ENCODE measurements at places on chromosomes 11 and 22.

GRCh38 chr22:45564349-45565030, 61.8 kb downstream of the FBLN1 start:
- no peak for DNase-seq

- no peak for DNase-seq
Measured at GRCh38 chr11:70078095-70078780, at the start of gene ANO1. TSS of gene ANO1 (plus strand) at chr11:70078317. CDS start at chr11:70078607, 290 bp downstream.

GRCh38 chr22:47781427-47782111, 1019.1 kb downstream of the TBC1D22A start:
- no peak for DNase-seq

- DNase-seq, result no peak
Measured at GRCh38 chr22:35615156-35615555, 2.0 kb downstream of the MB start.

GRCh38 chr22:32100711-32101110, 57.6 kb downstream of the SLC5A1 start:
- DNase-seq, result no peak

DNA sequence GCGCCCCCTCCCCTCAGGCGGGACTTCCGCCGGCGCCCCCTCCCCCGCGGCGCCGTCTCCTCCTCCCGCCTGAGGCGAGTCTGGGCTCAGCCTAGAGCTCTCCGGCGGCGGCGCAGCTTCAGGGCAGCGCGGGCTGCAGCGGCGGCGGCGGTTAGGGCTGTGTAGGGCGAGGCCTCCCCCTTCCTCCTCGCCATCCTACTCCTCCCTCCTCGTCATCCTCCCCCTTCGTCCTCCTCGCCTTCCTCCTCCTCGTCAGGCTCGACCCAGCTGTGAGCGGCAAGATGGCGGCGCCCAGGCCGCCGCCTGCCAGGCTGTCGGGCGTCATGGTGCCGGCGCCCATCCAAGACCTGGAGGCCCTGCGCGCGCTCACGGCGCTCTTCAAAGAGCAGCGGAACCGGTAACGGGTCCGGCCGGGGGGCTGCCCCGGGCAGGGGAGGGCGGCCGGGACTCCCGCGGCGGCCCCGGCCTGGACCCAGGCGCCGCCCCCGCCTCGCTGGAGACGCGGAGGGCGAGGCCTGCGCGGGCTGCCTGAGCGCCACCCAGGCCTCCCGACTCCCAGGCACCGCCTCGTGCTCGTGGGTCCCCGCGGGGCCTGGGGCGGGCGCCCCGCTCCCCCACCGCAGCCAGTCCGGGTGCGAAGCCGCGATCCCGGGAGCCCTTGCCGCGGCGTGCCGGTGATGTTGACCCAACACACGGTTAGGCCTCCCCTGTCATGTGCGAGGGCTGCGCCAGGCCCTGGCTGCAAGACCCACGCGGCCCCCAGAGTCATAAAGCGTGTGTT, at the start of gene ATXN10:
Gene ATXN10 (plus strand): TSS at position 52 of the 781 bp plus-strand sequence. CDS start 230 bp downstream, at position 282.
- DNase-seq, result peak; percentile 27

DNA sequence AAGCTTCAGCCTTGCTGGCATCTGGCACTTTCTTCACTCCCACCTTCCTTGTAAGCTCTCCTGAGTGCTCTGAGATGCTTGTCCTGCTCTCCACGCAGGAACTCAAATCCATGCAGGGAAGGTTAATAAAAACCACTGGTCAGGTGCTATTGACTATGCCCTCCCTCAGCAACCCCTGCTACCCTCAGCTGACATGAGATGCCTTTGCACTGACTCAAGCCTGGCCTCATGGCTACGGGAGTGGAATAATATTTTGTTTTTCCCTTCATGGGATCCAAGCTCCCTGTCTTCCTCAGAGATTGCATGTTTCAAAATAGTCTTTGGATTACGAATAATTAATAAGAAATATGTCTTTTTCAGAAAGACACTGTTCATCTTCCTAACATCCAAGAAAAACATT, 31.7 kb upstream of the ABCC8 start:
- no peak for DNase-seq

- no peak for DNase-seq
Measured at GRCh38 chr11:45692808-45693453, 27.5 kb upstream of the CHST1 start.

DNA sequence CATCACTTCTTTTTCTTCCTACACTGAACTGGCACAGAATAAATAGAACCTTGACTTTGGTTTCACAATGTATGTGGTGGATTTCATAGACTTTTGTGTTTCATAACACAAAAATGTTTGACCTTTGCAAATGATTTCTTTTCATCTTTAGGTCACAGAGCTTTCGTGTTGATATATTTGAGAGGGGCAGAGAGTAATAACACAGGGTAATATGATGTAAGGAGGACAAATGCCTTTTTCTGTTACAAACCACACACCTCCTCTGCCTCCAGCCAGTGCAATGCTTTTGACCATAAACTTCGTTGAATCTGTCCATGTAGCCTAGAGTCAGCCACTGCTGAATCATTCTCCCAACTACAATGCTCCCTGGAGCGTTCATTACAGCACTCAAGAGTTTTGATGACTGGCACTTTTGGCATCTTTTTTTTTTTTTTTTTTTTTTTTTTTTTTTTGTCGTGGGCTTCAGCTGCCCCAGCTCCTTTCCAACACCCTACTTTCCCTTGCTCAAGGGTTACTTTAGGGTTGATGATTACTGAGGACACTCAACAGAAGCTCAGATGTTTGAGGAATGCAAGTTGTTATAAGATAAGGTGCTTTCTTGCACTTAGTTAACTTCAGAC, 11.4 kb upstream of the CAT start:
- peak; percentile 89 for DNase-seq

- DNase-seq, result no peak
Measured at GRCh38 chr11:116510166-116510565, 262.6 kb downstream of the BUD13 start.

GRCh38 chr22:36425977-36426523, 38.3 kb upstream of the MYH9 start:
- DNase-seq, result no peak

DNA sequence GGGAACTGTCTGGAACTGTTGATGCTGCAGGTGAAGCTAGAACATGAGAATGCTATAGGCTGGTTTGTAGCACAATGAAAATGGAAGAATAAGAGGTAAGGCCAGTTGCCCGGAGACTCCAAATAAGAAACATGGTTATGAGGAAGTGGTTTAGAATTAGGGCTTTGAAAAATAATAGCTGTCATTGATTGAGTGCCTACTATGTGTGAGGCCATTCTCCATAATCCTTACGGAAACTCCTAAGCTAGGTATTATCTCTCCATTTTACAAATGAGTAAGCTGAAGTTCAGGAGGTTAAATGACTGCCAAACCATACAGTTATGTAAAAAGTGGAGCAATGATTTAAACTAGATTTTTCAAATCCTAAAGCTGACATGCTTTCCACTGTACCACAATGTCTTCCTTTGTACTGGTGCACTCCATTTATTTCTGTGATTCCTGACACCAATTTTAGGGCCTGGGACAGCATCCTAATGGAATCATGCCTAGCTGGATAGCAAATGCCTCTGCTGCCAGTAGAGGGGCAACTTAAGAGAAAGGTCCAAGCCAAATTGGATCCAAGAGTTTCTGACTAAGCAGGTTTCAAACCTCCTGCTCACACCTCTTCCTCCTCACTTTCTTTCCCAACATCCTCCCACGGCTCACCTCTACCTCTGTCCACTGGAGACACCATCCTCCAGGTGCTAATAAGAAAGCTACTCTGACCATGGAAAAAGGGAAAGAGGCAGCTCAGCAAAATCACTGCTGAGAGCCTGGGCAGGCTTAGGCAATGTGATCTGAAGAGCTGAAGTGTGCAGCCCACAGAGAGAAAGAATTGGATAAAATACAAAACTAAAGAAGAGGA, 46.9 kb upstream of the PICALM start:
- no peak for DNase-seq

GRCh38 chr11:74647404-74647803, 55.0 kb downstream of the POLD3 start:
- DNase-seq, result no peak

GRCh38 chr11:126339863-126340434, 15.5 kb upstream of the ST3GAL4 start:
- DNase-seq, result no peak

DNA sequence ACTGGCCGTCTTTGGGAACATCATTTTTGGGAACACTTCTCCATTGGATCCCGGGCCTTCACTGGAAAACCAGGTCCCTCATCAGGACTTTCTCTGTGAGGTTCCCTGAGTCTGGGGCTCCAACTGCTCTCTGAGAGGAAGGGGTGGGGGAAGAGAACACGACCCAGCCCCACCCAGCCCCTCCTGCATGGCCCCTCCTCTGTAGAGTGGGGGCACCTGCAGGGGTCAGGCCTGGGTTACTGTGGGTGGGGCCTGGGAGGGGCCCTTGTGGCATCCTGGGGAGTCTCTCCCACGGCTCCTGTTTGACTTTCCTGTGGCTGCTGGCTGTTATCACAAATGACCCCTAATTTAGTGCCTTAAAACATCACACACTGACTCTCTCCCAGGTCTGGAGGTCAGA, 36.3 kb downstream of the IGLL5 start:
- no peak for DNase-seq

DNA sequence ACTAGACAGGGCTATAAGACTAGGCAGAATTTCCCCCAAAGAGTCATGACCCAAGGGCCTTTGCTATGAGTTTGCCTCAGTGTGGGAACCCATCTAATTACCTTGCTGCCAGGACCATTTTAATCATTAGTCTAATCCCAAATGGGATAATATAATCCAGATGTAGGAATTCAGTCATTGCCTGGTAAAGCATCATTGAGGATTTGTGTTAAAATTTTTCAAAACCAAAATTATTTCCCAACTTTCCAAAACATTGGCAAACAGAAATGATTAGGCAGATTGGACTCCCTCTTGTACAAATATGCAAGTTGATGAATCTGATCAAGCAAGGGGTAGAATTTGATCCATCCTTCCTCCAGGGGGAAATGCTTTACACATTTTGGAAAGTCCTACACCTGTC, 16.2 kb upstream of the MMP13 start:
- peak; percentile 80 for DNase-seq

DNA sequence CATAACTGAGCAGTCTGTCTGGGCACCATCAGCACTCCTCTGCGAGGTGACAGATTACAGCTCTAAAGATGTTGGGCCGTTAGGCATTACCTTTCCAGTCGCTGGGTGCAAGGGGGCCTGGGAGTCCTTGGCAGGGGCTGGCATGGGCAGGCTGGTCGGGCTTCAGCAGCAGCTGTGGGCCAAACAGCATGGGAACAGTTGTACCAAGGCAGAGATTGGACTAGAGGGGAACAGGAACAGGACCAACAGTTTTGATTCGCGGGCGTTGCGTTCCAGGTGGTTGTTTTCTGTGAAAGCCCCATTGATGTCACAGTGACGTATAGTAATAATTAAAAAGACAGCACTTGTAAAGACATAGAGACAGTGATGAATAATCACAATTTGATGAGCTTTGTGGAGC, 25.8 kb upstream of the B3GAT1 start:
- DNase-seq, result no peak

GRCh38 chr11:18455686-18456372, at the start of gene LDHAL6A:
TSS of gene LDHAL6A (plus strand) at chr11:18455856. CDS start at chr11:18456681, 825 bp downstream.
- no peak for DNase-seq

- no peak for DNase-seq
Measured at GRCh38 chr11:47469361-47470179, 20.6 kb upstream of the RAPSN start.

- DNase-seq, result no peak
Measured at GRCh38 chr11:77217156-77217555, 84.3 kb downstream of the GDPD4 start.

DNA sequence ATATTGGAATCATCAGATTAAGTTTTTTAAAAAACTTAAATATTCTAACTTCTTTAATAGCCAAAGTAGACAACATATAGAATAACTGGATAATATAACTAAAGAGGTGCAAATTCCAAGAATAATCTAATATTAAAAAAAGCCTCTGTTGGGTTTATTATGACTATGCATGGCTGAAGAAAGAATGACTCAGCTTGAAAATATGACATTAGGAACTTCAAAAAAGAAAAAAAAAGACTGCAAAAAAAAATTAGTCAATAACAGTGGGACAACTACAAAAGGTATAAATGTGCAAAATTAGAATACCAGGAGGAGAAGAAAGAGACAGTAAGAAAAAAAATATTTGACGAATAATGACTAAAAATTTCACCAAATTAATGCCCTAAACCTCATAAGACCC, 1178.0 kb downstream of the JRKL start:
- DNase-seq, result no peak

DNA sequence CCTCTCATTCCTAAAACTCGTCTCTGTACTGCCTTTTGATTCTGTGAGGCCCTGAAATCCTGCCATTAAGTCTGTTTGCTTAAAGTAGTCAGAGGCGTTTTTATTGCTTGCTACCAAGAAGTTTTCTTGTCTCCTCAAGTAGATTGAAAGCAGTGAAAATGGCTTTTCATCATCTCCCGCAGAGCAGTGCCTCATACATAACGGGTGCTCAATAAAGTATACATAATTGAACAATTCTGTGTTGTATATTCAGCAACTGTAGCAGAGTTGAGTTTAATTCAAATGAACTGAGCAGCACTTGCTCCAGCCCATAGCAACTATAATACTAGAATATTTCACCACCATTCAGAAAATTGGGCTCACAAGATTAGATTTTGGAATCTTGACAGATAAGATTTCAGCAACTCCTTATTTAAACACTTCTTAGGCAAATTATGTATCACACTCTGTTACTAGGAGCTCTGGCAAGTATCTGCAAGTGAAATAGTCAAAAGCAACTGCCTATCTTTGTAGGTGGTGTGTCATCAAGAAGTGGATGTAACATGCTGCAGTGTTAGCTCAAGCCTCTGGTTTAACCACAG, 20.0 kb downstream of the FIBIN start:
- DNase-seq, result peak; percentile 45

GRCh38 chr22:47810505-47811500, 1048.4 kb downstream of the TBC1D22A start:
- no peak for DNase-seq

GRCh38 chr11:119000906-119001305, 3.0 kb downstream of the CENATAC start:
- no peak for DNase-seq

Data from AG09309 (cell line).